ENCODE measurements at places on chromosomes 16 and 17. TPM values are rescaled to one million over a fixed set of nuclear protein-coding genes. Genes with fewer than 3 reads are reported as not detected.

GPR179 gene
- not detected for total RNA-seq

PRSS22 gene
- not detected for total RNA-seq

- no peak for DNase-seq
Measured at GRCh38 chr17:73851091-73851490, 206.8 kb upstream of the SDK2 start.

GRCh38 chr17:41655611-41656111 lies 31.3 kb upstream of the KRT17 start:
- no peak for DNase-seq

DNA sequence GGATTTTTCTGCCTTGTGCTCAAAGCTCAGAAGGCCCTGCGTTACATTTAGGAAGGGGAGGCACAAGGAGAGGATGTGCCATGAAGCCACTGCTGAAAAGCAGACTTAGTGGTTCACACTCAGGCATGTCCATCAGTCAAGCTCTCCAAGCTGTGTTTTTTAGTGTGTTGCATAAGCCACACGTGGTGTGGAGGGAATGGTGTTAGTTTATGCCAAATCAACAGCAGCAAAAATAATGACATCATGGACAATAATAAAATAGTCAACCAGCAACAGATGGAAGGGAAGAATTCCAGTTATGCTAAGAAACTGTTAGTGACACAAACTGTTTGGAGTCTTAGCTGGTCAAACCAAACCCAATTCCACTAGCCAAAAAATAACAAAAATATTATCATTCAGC lies 438.3 kb downstream of the NPIPA7 start:
- DNase-seq = no peak

DNA sequence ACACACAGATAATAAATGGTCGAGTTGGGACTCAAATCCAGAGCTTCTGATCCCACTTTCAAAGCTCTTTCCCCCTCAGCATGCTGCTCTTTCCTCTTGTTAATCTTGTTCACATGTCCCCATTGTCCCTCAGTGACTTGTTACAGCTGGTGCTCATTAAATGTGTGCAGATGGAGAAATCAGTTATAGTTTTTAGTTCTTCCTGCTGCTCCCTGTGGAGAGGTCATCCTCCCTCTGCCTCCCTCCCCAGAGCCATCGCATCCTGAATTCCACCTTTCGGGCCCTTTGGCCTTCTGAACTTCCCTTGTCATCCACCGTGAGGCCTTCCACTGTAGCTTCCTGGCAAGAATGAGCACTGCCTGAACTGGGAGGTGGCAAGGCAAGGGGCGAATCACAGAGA lies 179.6 kb downstream of the WSCD1 start:
- no peak for DNase-seq

- DNase-seq = no peak
Measured at GRCh38 chr17:68733241-68734176, 132.3 kb upstream of the FAM20A start.

- DNase-seq = no peak
Measured at GRCh38 chr16:83723244-83723643, 84.5 kb upstream of the HSBP1 start.

GRCh38 chr16:69286941-69287713 lies 24.0 kb upstream of the VPS4A start:
- peak; percentile 28 for DNase-seq
